ENCODE measurements at places on chromosomes 16 and 17.

DNA sequence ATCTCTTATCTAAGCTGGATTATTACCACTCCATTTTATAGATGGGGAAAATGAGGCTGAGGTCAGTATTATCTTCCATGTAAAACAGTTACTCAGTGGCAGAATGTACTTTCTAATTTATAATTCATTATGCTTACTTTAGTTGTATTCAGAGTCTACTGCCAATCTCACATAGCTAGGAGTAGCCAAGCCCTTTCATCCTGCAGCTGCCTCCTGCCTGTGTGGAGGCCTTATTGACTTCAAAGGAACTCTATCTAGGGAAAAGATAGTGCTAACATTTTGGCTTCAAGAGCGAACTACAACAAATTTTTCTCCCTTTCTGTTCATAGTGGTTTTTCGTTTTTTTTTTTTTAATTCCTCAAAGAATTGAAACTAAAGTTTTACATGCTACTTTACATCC is 12.9 kb downstream of the RPGRIP1L start:
- no peak for DNase-seq

GRCh38 chr17:56347639-56348038 is 194.4 kb downstream of the ANKFN1 start:
- DNase-seq, result no peak

DNA sequence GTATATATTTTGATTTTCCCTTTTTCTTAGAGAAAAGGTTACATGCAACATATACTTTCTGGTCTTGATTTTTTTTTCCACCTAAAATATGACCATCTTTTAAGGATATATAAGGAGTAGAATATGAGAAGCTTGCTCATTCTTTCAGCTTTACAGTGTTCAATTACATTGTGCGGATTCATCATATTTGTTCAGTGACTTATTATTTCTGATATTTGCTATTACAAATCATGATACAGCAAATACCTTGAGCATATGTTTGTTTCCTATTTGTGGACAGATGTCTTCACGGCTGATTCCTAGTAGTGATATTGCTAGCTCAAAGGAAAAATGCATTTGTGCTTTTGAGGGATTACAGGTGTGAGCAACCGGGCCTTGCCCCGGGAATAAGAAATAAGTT is 18.1 kb downstream of the KATNIP start:
- DNase-seq, result no peak

DNA sequence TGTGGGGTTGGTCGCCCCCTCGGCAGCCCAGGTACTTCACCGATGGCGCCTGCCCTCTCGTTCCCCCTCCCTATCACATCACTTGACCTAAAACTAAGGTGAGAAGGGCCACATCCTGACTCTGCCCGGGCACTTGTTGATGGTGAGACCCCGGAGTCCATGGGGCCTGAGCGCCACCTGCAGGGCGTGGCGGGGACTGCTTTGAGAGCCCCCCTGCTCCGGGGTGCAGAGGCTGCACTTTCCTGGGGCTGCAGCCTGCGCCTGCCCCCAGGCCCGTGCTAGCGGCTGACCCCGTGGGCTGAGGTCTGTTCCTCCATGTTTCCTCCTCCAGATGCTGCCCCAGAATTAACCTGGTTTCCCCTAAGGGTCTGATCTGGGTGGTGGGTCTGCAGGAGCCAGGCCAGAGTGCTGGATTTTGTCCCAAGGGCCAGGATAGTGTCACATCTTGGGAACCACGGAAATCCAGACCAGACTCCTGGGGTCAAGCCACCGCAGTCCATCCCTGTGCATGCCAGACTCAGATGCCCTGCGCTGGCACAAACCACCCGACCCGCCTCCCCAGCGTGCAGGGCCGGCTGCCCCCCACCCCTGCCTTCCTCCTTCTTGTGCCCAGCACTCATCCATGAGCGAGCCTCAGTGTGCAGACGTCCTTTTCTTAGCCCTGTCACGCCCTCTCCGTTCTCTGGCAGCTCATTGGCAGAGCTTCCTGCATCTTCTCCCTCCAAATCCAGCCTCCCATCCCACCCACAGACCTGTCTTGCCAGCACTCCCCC is 2.7 kb downstream of the NDUFAF8 start:
- peak; percentile 56 for DNase-seq

DNA sequence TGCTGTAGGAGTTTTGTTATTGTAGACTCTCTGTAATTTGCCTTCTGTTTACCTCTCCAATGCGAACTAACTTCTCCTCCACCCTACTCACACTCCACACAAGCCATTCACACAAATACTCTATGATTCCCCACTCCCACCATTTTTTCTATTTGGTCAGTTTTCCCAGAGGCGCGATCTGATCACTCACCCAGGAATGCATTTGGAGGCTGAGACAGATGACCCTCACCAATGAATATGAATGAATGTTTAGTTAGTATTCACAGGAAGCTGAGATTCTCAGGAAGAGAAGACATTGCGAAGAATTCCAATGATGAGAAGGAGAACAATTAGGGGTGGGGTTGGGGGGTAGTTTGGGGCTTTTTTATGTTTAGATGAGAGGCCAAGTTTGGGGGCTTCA is 10.5 kb upstream of the ANKFN1 start:
- DNase-seq, result no peak

DNA sequence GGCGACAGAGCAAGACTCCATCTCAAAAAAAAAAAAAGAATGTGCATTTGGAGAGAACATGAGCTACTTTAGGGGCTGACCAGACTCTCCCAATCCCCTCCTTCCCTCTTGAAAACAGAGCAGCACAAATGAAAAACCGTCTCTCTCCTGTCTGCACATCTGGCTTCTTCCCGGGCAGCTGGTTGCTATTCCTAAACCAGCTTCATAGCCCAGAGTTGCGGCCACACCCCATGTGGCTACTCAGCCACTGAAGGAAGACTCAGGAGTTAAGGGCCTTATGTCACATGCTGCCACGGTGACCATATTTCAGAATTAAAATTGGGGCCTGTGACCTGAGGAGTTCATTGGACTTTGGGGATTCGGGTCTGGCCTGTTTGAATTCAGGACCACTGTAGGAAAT is 48.3 kb downstream of the KATNIP start:
- no peak for DNase-seq

- DNase-seq, result no peak
Observed at GRCh38 chr16:11561454-11561805, 25.3 kb downstream of the LITAF start.

- no peak for DNase-seq
Observed at GRCh38 chr17:36938566-36939051, 1.3 kb downstream of the LHX1 start.

- DNase-seq, result no peak
Observed at GRCh38 chr16:80029761-80030481, 429.4 kb upstream of the MAF start.

DNA sequence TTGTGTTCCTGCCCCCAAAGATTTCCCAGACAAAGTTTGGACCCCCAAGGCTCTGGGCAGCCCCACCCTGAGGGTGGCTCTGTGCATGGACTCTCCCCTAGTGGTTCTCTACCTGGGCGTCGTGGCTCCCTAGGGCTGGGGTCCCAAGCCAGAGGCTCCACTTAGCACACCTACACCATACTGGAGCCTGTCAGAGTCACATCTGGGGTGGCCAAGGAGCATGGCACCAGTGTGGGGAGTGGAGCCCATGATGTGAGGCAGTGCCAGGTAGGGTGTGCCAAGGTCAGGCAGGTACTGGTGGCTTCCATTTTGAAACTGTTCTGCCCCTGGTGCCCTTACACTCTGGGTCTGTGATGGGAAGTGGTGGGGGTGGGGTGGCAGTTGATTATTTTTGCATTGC is 109.9 kb upstream of the GNAO1 start:
- no peak for DNase-seq

All from SHP77 (cell line).